ENCODE measurements at places on chromosomes 2 and 18.

GRCh38 chr18:25305584-25305983, 46.4 kb downstream of the ZNF521 start:
- no peak for DNase-seq

DNA sequence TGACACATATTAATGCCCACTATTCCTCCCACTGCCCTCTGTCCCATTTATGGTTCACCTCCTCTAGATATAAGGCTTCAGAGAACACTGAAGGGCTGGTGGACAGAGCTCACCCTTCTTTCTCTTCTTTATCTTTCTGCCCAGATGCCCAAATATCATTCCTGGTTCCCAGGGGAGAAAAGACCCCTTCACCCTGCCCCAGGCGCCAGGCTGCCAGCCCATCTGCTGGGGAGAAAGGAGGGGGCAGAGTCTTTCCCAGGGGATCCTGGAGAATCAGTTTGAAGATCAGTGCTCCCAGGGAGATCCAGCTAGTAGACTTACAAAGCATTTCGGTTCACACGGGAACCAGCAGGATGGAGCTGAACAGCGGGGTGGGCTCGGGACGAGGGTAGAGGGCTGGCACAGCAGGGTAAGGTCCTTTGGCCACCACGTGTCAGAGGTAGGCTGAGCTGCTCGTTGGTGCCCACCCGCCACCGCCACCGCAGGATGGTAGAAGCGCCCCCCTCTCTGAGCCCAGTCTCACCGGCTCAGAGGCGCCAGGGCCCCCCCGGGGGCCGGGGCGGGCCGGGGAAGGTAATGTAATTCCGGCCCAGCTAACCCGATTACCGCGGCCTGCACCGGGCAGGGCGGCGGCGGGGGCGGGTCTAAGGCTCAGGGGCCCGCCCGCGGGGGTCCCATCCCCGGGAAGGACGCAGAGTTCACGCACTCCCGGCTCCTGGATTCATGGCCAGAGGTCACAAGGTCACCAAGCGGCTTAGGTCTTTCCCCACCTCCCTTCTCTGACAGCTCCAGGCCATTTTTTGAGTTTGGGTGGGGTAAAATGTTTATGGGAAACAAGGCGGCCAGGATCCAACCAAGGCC, 1.3 kb upstream of the TLX2 start:
- no peak for DNase-seq

DNA sequence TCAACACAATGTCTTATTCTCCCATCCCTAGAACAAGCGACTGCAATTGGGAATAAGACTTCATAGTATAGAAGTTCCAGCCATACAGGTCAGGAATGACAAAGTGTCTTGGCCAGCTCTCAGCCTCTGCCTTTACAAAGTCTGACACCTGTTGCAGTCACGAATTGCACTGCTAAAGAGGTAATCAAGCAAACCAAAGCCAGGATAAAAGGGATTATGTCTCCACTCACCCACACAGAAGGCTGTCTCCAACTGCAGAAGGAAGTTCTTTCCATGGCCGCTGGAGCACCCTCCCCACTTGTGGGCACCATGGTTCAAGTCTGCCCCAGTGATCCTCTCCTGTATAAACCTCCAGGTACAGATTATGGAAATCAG, 114.8 kb upstream of the PKDCC start:
- no peak for DNase-seq

- no peak for DNase-seq
Measured at GRCh38 chr2:74511104-74511989, 2.9 kb upstream of the TLX2 start.

All from AG09319 (cell line).